ENCODE measurements at places on chromosomes 13 and 19.

DNA sequence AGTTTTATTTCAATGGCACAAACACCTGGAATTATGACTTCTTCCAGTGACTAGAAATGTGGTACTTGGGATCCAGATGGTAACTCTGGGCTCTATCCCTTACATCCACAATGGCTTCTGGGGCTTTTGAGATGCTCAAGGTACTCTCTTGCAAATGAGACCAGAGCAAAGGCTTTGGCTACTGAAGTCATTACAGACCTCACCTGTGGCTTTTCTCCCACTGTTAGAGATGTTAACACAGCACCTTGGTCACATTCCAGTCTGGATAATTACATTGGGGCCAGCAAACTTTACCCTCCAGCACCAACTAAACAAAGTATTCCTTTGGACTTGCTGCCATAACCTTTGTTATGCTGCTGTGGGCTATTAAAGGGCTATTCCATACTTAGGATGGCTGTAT lies 6.1 kb downstream of the ENOX1 start:
- DNase-seq = no peak

DNA sequence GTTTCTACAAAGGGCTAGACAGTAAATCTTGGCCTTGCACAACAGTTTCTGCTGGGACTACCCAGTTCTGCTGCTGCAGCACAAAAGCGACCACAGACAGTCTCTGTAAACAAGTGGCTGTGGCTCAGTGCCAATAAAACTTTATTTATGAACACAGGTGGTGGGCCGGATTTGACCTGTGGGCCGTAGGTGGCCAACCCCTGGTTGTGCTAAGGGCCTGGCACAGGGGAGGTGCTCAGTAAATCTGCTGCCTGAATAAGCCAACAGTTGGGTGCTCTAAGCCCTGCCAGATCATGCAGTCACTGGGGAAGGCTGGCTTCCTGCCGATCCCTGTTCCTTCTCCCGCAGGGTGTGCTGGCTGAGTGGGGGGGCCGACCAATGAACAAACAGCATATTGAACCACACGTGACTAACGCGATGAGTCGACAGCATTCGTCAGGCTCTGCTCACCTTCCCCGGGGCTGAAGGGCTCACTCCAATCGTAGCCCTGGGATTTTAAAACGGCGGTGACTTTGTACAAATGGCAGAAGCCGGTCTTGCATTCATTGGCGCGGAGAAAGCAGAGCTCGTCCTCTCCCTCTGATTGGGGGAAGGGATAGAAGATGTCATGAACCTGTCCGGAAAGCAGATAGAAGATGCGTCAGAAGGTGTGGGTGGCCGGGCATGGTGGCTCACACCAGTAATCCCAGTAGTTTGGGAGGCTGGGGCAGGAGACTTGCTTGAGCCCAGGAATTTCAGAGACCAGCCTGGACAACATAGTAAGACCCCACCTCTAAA lies 24.3 kb upstream of the MYDGF start:
- DNase-seq = no peak

GRCh38 chr19:19385896-19386869 lies 19.3 kb upstream of the GATAD2A start:
- DNase-seq = no peak

DNA sequence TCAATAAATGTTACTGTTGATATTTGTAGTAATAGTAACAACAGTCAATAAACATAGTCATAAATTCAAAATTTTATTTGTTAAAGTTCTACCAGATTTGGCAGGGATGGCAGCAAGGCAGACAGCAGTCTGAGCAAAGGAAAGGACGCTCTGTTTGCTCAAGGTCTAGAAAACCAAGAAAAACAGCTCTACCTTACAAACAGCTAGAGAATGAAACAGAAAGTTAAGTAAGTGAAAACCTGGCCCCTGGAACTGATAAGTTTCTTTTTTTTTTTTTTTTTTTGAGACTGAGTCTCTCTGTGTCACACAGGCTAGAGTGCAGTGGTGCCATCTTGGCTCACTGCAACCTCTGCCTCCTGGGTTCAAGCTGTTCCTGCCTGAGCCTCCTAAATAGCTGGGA lies 27.9 kb downstream of the ENOX1 start:
- DNase-seq = no peak

DNA sequence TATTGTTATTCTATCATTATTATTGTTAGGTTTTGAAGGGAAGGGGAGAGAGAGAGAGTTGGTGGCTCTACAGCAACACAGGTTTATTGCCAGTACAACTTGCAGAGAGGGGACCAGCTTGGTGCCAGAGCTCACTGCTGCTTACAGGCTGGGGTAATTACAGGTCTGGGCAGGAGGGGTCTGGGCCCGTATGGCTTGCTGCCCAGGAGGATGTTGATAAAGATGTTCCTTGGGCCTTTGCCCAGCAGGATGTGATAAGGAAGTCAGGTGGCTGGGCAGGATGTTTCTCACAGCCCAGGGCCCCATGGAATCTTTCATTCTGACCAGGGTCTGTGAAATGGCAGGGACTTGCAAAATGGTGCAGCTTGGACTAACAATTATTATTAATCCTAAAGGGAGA lies 64.2 kb upstream of the ZNF599 start:
- no peak for DNase-seq

GRCh38 chr19:48890551-48890950 lies 8.0 kb downstream of the TULP2 start:
- DNase-seq = no peak

- DNase-seq = no peak
These were observed 155.5 kb downstream of the TBC1D4 start for GRCh38 chr13:75326173-75327134.

DNA sequence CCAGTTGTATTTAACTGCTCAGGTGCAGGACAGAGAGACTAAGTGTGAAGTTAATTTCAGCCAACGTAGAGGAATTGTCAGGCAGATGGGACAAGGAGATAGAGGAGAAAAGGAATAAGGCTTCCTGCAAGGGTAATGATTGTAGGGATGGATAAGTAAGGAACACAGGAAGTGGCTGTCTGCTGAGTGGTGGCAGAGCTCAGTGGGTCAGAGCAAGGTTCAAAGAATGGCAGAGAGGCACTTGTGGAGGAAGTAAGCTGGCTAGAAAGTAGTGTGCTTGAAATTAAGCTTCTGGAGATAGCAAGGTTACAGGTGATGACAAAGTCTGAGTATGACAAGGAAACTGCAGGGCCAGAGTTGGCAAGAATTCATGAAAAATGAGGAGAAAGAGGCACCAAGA lies 47.9 kb downstream of the USPL1 start:
- DNase-seq = no peak

GRCh38 chr19:48190288-48190884 lies 19.9 kb downstream of the ZSWIM9 start:
- no peak for DNase-seq

- no peak for DNase-seq
These were observed 1262.7 kb upstream of the MIR17HG start for GRCh38 chr13:90084684-90085290.

DNA sequence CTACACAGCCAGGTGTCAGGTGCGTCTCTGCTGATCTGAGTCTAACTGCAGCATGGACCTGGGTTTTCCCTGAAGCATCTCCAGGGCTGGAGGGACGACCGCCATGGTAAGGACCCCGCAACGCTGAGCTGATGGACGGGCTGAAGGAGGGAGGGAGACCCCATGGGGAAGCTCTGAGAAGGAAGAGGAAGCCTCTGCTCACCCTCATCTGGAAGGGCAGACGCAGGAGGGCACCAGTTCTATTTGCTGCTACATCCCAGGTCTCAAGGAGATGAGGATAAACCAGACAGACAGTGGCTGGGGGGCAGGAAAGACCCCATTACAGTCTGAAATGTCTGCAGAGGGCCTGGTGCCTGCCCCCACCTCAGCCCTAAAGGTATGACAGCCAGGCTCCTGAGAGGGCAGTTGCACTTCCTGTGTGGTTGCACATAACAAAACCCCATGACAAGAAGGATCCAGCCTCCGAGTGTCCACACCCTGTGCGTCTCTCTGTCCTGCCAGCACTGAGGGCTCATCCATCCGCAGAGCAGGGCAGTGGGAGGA lies at the start of gene LILRA2:
Gene LILRA2 (plus strand): TSS at position 461 of the 543 bp plus-strand sequence. CDS start 89 bp downstream, outside the sequence.
- DNase-seq = no peak

- DNase-seq = no peak
These were observed 538.4 kb upstream of the PCDH20 start for GRCh38 chr13:61954092-61954491.

GRCh38 chr13:49629196-49629938 lies 1.1 kb downstream of the ARL11 start:
- no peak for DNase-seq

DNA sequence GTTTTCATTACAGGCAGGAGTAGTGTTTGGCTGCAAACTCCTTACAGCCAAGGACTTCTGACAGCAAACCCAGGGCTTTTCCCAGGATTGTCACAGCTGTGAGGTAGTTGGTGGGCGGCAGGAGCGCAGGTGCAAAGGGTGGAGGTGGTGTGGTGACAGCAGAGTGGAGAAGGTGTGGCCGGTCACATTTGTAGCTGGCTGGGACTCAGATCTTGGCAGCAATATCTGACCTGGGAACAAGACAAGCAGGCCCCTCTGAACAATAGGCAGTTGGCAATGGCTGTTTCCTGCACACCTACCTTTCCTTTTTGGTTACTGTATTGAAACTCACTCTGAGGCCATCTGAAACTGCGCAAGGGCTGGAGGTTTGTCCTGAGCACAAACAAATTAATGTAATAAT lies 327.3 kb downstream of the COG6 start:
- DNase-seq = no peak

GRCh38 chr19:7856679-7857663 lies 17.2 kb downstream of the PRR36 start:
- peak; percentile 37 for DNase-seq

DNA sequence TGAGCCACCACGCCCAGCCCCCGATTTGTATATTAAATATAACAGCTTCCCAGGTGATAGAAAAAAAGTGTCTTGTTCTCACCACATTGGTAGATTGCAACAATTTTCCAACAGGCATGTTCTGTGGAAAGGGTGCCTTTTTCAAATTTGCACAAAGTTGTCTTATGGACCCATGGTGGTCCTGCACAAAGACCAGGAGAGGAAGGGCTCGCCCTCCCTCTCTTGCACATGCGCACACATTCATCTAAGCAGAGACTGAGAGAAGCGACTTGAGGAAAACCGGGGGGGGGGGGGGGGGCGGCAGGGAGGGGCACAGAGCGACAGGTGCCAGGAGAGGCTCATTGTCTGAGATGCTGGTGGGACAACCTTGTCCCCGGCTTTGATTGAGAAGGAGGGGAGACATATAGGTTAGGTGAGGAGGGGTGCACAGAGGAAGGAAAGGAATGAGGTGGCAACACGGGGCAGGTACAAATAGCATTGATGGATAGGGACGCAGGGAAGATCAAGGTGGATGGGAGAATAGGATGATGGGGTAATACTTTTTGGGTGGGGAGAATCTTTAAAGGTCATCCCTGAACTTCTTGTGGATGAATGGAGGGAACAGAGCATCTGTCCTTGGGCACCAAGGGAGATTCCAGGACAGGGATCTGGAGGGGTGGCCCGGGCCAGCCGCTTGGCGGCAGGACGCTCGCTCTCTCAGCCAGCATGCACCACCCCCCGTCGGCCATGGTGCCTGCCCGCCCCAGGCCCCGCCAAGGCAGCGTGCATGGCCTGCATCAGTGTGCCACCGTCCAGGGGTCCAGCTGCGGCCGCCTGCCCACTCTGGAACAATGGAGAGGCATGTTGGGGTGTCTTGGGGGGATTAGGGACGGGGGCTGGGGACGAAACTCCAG lies 76.0 kb downstream of the IER2 start:
- DNase-seq = no peak

Measured in femur (tissue), 1 donor.